Right kidney (tissue), 9 donors: ENCODE measurements at places on chromosomes 13 and 19.

GRCh38 chr13:51502153-51502651 is 49.4 kb upstream of the INTS6 start:
- DNase-seq, result no peak

- no peak for DNase-seq
Measured at GRCh38 chr13:28318496-28318895, 176.4 kb downstream of the FLT1 start.

DNA sequence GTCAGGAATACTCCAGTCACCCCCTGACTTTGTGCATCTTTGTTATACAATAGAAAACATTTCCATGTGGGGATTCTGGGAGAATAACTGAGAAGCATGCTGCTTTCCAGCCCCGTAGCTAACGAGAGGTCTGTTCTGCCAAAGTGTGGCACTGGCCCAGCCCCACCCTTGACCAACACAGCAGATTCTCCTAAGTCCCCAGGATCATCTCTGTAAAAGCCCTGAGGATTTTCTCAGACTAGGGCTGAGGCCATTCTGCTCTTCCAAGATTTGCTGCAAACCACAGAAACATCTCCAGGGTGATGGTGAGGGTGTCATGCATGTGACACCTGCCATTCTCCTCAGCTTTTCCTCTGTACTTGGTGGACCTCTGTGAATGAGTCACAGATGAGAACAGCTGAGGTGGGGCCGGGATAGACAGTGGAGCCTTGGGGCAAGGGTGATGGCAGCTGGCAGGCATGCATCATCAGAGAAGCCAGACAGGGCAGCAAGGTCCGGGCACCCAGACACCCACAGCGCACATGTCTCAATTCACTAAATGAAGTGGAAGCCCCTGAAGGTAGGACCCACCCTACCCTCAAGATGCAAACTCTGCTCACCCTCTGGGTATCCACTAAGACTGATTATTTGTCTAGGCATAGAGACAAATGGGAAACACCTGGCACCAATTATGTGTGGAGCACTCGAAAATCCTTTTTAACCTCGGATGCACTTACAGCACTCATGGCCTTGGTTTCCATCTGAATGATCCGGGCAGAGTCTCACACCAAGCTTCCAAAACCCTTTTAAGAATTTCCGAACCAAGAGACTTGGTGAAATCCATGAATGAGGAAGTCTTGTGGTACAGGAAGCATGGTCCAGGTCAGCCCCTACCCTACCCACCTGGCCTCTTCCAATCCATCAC is 20.1 kb upstream of the DOCK9 start:
- DNase-seq, result no peak

GRCh38 chr13:42832341-42833096 is 51.1 kb downstream of the FAM216B start:
- DNase-seq, result no peak

DNA sequence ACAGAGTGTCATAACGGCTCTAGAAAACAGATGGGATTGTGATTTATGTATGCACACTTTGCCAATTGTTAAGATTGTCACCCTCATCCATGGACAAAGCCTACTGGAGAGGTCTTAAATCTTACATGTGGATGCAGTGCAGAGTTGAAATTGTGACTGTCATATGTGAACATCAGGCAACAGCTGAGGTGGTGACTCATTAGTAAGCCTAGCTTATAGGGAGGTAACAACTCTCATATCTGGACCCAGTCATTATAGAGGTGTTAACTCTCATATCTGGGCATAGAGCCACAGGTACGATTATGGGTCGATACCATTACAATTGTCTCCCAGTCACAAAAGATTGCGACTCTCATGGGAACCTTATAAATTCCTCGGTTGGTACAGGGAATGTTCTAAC is 29.8 kb upstream of the ZNF254 start:
- DNase-seq, result no peak

- DNase-seq, result no peak
Measured at GRCh38 chr13:73924607-73925006, 209.6 kb downstream of the KLF12 start.

- no peak for DNase-seq
Measured at GRCh38 chr13:80001510-80001842, 339.4 kb downstream of the SPRY2 start.

- DNase-seq, result peak; percentile 62
Measured at GRCh38 chr19:40191836-40192646, 815 bp downstream of the MAP3K10 start.

GRCh38 chr13:29196409-29197074 is 376.4 kb downstream of the MTUS2 start:
- no peak for DNase-seq

DNA sequence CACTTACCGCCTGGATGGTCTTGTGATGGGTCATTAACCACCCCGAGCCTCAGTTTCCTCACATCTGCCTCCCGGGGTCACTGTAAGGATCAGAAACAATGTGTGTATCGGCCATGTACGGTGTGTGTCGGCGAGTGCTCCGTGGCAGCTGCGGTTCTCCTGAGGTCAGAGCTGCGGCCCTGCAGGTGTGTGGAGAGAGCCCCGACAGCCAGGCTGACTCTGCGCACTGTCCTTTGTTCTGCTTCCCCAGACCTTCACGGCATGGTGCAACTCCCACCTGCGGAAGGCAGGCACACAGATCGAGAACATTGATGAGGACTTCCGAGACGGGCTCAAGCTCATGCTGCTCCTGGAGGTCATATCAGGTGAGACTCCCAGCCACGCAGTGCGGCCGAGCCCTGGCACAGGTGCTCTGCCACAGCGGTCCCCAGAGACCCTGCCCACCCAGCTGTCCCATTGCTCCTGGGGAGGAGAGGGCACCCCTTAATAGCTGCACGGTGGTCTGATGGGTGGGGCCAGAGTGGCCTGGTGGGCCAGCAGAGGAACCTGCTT is 43.8 kb downstream of the CAPN12 start:
- no peak for DNase-seq

DNA sequence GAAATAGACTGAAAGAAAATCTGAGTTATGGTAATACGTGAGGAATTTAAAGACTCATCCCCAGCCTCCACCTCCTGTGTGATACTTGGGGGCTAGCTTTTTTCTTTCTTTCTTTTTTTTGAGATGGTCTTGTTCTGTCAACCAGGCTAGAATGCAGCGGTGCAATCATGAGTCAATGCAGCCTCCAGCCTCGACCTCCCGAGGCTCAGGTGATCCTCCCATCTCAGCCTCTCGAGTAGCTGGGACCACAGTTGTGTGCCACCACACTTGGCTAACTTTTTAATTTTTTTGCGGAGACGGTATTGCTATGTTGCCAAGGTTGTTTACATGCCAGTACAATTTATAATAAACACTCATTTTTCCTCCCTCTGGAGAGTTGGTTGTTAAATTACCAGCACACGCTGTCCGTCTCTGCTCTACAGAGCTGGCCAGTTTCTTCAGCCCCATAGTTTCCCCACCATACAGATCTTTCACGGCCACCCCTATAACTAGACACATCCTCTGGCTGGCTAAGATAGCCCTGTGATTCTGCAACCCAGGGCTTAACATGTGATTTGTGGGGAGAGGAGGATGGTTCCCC is 4.8 kb downstream of the TNFSF9 start:
- no peak for DNase-seq

GRCh38 chr19:41265395-41266153 is 1.4 kb downstream of the HNRNPUL1 start:
- peak; percentile 63 for DNase-seq

DNA sequence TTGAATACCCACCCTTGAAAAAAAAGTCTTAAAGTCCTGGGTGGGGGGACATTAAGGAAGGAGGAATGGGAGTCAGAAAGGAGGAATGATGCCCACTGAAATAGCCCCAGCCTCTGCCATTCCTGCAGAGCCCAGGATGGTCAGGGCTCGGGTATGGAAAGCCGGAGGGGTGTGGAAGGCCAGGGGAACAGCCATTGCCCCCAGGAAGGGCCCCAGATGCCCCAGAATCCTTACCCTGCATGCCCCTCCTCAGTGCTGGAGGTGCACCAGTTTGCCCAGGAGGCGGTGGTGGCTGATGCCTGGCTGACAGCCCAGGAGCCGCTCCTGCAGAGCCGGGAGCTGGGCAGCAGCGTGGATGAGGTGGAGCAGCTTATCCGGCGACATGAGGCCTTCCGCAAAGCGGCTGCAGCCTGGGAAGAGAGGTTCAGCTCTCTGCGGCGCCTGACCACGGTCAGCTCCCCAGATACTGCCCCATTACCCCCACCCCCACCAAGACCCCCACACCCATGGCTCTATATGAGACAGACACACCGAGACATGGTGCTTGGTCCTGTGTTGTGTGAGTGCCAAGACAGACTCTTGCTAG is 10.7 kb upstream of the SHKBP1 start:
- no peak for DNase-seq

DNA sequence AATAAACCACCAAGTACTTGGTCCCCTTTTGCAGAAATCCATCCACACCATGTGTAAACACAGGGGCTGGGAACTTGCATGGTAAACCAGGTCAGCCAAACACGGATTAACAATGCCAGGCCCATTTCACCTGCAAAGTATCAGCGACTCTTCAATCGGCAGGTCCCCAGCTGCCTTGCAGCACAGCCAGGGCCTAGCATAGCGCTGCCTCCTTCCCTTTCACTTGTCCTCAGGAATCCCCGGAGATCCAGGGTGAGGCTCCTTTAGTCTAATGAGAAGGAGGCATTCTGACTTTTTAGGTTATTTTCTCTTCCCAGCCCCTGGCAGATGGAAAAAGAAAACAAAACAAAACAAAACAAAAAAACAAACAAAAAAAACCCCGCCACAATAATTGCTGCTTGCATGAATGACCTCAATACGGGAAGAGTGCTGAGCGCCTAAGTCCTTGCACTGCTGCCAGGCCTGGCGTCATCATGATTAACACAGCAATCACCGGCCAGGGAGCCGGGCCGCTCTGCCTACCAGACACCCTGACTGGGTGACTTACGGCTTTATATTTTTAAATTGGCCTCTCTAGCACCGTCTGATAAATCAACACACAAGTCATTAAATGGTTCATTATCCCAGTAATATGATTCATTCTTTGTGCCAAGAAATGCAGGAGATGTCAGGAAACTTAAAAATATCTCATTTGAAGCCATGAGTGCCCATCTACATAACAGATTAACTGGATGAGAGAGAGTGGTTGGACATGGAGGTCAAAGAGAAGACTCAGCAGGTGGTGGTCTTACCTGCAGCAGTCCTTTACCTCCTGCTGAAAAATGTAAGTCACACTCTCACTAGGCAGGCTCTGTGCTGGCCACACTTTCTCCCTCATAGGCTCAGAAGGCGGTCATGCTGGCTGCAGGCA is 692.7 kb downstream of the UQCRFS1 start:
- no peak for DNase-seq

GRCh38 chr13:114061047-114061446 is 71.4 kb downstream of the RASA3 start:
- DNase-seq, result no peak

DNA sequence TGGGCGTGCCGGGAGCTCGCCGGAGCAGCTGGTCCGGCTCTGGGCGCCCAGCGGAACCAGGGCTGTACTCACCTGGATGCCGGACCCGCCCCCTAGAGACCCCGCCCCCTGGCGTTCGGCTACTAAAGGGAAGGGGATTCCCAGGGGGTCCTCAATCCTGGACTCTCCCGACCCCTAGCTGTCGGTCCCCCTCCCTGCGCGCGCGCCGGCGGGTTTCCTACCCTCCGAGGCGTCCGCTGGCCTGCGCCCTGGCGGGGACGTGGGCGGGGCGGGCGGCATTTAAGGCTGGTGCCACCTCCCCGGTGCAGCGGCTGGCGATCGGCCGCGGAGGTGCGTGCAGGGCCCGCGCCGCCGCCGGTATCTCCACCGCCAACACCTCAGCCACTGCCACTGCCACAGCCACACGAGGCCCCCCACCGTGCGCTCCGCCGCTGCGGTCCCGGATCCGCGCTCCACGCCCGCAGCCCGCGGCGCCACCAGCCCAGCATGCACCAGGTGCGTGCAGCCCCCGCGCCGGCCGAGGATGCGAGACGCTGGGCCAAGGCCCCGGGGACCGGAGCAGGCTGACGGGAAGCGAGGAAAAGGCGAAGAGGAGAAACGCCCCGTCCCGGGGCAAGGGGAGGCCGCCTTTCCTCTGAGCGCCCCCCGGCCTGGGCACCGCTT is at the start of gene ATP12A:
Gene ATP12A, plus strand, starts transcription at position 151 of the 663 bp plus-strand sequence. Its CDS starts 336 bp downstream, at position 487.
- DNase-seq, result peak; percentile 77

- no peak for DNase-seq
Measured at GRCh38 chr13:43196086-43196621, 172.8 kb downstream of the DNAJC15 start.
